ENCODE measurements at places on chromosomes 3 and 15.

- no peak for DNase-seq
Measured at GRCh38 chr15:66843581-66843980, 141.5 kb downstream of the SMAD6 start.

DNA sequence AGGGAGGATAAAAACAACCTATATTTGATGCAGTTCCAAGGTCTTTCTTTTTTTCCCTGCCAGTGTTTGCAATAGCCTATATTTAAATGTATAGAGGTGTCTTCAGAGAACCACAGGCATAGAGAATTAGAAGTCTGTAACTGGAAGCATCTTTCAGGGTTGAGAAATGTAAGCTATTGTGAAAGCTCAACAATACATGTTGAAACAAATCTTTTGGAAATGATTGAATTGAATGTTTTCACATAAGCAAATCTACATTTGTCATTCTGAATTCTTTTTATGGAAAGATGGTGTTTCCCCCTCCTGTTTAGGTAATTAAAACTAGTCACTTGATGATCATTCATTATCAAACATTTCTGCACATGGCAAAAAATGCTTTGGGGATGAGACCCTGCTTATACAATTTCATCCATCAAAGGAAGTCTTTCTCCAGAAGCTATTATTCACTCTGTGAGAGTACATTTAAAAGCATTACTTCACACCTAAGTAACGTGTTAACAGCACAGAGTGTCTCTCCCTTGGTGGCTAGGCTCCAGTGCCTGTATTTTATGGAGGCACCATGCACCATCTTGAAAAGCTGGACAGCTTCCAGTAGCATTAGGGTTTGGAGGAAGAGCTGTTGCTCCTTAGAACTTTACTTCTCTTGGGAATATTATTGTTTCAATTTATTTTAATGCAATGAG lies 406.2 kb downstream of the LSAMP start:
- DNase-seq: no peak

DNA sequence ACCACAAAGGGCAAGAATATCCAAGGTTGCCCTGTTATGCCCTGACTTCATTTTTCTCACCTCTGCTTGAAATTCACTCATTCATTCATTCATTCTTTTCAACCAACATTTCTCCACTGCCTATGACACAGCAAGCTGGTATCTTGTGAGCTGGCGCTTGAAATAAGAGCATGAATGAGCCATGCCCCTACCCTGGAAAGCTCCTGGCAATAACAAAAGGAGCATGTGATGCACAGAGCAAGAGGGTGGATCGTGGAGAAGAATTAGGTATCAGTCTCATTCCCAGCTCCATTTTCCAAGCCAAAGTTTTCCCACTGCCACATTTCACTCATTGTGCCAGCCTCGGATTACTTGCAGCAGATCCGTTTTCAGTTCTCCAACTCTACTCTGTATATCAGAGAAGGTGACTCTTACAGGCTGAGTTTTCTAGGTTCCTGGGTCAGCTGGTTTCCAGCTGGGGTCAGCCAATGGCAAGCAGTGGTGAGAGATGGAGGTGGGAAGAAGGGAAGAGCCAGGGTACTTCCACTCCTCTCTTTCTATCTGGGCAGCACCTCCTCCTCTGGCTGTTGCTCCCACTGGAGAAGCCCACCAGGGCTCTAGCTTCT lies 144.8 kb downstream of the SUCLG2 start:
- no peak for DNase-seq

- no peak for DNase-seq
Measured at GRCh38 chr3:114685161-114685560, 391.3 kb downstream of the TIGIT start.

GRCh38 chr15:68224546-68225250 lies 4.8 kb downstream of the CLN6 start:
- no peak for DNase-seq

DNA sequence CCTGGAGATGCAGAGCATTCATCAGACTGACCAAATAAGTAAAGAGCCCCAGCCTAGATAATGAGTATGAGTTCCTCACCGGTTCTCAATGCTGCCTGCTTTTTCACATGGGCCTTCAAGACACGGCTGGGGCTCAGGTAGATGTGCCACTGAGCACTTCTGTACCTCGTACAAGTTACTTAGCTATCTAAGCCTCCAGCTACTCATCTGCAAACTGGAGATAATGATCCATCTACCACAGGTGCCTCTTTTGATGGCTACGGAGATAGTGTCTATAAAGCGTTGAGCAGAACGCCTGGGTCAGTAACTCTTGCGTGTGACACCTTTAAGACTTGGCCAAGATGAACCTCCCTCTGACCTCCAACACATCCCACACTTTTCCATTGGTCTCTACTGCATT lies 56.3 kb downstream of the CCR4 start:
- DNase-seq: no peak

- no peak for DNase-seq
Measured at GRCh38 chr15:93324186-93324975, 235.4 kb upstream of the RGMA start.

DNA sequence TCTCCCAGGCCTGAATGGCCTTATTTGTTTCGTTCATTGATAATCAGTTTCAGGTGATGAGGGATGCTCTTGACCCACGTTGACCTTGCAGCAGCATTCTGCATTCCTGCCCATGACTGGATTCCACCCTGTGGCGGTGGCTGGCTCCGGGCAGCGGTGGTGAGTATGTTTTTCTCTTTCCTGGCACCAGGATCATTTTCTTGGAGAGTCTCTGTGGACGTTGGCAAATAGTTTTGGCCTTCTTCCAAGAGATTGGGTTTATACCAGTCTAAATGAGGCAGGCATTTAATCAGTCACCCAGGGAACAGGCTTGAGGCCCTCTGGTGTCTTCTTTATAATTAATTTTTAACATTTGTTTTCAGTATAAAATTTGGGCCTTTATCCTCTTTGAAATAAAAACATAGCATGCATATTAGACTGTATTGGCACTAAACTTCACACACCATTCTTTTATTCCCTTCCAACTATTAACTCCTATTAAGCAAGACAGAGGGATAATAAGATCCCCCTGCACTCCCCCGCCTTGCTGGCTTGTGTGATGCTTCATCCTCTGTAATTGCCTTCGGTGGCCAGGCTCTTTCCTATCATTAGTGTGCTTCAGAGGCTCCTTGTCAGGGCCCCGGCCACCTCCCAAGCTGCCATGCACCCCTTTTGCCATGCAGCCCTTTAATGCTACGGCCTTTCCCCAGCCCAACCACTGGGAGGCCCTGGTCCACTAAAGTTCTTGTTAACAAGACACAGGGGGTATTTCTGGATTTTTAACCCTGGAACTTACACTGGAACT lies 176.2 kb upstream of the TOPAZ1 start:
- DNase-seq: no peak

GRCh38 chr3:48762816-48763215 lies 45.8 kb upstream of the IP6K2 start:
- DNase-seq: no peak

- no peak for DNase-seq
Measured at GRCh38 chr3:56890448-56891091, 88.8 kb upstream of the ARHGEF3 start.

Measured in coronary artery (tissue), 2 donors.